ENCODE measurements at places on chromosomes 12 and 14.

DNA sequence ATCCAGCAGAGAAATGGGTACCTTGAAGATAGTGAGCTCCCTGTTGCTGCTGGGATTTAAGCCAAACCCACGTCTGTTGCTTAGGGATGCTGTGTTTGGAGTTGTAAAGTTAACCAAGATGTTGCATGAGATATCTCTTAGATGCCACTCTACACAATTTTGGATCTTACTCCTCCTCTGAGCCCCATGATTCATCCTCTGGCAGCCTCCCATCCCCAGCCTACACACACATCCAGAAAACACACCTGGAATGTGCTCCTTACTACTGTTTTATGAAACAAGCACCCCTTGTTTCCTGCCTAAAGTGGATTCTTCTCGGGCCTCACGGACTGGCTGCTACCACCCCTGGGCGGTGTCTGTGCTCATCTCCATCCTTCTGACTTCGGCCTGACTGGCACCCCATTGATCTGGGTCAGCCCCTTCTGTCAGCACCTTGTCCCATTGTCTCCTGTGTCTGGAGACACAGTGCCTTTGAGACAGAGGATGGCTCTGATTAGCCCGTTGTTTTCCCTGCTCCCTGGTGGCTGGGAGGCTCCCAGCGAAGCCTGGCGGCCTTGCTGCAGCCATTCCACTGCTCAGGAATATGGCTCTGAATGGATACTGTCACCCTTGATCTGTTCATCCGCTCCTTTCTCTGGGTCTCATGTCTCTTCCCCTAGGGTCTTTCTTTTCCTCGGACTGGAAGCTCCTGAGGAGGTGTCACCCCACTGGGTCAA is 24.3 kb downstream of the TSPAN9 start:
- no peak for DNase-seq

- no peak for DNase-seq
These were observed 13.4 kb downstream of the GMFB start for GRCh38 chr14:54475187-54475899.

- no peak for DNase-seq
These were observed 9.9 kb upstream of the SRSF9 start for GRCh38 chr12:120479458-120479857.

DNA sequence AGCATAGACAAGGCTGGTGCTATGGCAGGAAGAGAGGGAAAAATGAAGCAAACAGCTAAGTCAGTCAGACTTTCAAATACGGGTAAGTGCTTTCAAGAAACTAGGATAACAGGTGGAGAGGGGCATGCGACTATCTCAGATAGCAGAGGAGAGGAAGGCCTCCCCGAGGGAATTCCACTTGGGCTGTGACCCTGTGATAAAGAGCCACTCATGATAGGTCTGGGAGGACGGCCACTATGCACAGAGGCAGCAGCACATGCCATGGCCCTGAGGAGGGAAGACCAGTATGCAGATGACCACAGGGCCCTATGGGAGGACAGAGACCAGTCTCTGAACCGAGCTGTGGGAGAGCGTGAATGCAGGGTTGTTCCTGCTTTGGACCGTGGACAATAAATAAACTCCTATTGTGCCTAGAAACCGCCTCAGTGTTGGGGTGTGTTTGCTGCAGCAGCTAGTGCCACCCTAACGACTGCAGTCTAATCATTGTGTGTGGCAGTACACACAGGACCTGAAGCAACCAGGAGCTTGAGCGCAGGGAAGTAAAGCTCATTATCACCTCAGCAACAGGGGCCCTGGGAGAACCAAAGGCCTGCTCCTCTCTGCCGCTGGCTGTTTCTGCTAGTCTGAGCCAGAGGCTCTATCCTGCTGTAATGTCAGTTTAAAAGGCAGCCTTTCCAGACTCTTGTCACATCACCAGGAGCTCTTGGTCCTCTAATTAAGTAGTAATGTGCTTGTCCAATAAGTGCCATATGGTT is 119.1 kb downstream of the CACNA1C start:
- DNase-seq, result no peak

DNA sequence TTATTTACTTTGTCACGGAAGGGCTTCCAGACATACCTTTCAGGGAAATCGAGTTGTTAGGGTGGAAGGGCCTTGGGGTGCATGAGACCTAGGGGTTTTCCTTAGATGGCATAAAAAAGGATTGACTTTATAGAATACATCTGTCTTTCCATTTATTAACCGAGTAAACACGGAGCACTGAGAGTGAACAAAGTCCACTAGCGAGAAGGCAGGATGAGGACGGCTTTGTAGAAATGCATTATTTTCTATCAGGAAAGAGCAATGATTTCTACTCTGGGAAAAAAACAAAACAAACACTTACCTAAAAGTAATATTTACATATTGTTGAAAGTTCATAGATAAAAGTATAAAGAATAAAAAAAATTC is 91.8 kb downstream of the RCOR1 start:
- DNase-seq, result no peak

DNA sequence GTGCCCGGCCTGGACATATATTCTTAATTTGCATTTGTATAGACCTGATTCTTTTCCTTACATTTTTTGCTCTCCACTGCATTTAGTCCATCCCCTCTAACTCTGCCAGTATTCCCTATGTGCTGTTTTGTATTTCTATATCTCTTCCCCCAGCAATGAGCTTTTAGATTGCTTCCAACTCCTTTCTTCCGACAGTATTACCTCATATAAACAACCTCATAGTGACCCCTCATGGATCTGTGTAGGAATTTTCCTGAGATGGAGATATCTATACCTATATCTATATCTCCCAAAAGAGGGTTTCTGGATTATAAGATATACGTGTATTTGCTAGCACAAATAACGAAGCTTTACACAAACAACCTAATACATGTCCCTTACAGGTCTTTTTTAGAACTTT is 161.9 kb downstream of the CRADD start:
- DNase-seq, result no peak

DNA sequence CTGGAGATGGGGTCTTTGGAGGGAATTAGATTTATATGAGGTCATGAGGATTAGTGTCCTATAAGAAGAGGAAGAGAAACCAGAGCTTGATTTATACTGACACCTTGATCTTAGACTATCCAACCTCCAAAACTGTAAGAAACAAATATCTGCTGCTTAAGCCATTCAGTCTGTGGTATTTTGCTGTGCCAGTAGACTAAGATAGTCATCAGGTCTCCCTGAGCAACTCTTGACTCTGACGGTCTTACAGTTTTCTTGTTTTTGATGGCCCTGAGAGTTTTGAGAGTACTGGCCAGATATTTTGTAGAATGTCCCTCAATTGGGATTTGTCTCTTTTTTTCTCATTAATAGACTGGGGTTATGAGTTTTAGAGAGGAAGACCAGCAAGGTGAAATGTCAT is 51.7 kb downstream of the TSHR start:
- DNase-seq, result no peak

GRCh38 chr12:91261820-91262676 is 79.4 kb upstream of the DCN start:
- DNase-seq, result no peak

- no peak for DNase-seq
These were observed 454.8 kb downstream of the AEBP2 start for GRCh38 chr12:19894050-19894449.

- no peak for DNase-seq
These were observed 78.8 kb downstream of the SEC23A start for GRCh38 chr14:39023939-39024871.

DNA sequence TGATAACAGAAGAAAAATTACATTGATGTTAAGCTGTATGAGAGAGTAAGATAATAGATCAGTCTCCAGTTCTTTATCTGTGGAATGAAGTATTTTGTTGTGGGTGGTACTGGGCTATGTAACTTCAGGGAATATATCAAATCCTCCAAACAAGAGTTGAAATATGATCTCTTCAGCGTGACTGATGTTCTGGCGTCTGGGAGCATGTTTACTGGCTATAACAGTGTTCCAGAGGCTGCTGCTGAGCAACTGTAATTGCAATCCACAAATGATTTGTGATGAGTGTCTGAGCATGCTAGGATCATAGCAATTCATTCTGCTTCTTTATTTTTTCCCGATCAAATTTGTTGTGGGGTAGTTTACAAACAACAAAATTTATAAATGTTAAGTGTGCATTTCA is 18.6 kb upstream of the CCDC198 start:
- DNase-seq, result no peak

GRCh38 chr12:4045786-4046494 is 172.7 kb upstream of the PARP11 start:
- DNase-seq, result no peak

- DNase-seq, result no peak
These were observed 49.8 kb upstream of the CCDC63 start for GRCh38 chr12:110796952-110797351.

- no peak for DNase-seq
These were observed 184.8 kb upstream of the PDE3A start for GRCh38 chr12:20183563-20183962.

GRCh38 chr12:45833401-45833800 is 103.9 kb downstream of the ARID2 start:
- no peak for DNase-seq

- DNase-seq, result no peak
These were observed 21.2 kb downstream of the CAND1 start for GRCh38 chr12:67290378-67290777.

- DNase-seq, result no peak
These were observed 143.8 kb upstream of the ARID2 start for GRCh38 chr12:45585522-45586230.

DNA sequence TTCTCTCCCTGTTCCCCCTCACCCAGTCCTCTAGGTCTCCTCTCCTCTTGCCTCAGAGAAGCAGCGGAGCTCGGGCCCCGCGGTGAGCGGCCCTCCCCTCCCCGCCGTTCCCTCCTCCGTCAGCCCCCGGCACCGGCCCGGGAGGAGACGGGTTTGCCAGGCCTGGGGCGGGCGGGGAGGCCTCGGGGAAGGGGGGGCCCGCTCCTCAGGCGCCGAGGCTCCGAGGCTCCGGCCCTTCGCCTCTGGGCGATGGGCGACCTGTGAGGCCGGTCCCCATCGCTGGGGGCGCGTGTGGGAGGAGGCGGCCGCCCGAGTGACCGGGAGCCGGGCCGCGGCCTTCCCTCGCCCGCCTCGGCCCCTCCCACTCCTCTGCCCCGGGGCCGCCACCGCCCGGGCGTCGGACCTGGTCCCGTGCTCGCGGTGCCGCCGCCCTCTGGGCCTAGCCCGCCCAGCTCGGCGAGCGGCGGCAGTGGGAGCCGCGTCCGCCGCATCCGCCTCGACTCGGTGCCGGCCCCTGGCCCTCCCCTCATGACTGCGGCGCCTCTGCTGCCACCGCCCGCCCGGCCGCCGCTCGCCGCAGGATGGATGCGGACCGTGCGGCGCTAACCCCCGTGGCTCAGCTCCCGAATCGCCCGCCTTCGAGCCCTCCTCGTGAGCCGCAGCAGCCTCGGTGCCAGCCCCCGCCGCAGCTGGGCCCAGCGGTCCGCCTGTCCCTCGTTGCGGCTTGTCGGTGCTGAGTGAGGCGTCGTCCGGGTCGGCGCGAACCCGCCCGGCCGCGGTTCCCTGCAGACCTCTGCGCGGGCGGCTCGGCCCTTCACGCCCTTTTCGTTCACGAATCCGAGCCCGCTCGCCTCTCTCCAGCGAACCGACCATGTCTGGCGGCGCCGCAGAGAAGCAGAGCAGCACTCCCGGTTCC is 574 bp downstream of the WNK1 start:
- DNase-seq, result no peak

DNA sequence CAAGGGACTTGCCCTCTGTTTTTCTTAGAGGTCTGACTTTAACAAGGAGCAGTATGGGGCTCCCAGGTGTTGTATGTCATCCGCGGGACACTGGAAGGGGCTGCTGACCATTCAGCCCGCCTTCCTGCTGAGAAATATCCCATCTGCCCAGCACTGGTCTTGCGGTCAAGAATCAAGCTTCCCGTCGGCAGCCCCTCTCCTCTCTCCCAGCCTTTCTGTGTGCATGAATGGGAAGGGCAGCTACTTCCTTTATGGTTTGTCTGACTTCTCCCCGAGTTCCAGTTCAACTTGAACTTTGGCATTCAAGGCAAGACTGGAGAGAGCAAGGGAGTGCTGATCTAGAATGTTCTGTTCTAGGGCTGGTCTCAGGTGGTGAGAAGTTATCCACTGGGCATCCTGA is 51.5 kb downstream of the PSMA6 start:
- no peak for DNase-seq

DNA sequence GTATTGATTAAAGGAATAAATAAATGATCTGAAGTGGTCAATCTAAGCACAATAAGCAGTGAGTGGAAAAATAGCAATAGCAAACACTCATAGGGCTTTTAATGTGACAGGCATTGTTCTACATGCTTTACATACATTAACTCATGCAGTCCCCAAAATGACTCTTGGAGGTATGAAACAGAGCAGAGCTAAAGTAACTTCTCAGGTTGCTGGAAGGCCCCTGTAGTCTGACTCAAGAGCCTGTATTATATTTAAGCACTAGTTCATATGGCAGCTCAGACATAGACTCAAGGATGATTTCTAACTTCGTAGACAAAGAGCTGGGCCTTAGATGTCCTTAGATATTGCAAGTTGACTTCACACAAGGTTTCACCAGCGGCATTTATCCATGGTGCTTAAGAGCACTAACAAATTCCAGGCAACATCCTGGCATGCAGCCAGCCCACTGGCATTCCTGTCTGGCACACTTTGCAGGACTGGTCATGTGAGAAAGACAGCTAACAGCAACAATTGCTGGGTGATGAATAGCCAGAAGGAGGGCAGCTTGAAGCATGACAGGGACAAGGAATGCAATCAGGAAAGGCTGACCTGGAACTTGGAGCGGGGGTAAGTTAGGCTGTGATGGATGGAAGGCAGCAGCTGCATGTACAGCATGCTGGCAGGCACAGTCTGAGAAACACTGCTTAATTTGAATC is 22.9 kb upstream of the KTN1 start:
- DNase-seq, result no peak

DNA sequence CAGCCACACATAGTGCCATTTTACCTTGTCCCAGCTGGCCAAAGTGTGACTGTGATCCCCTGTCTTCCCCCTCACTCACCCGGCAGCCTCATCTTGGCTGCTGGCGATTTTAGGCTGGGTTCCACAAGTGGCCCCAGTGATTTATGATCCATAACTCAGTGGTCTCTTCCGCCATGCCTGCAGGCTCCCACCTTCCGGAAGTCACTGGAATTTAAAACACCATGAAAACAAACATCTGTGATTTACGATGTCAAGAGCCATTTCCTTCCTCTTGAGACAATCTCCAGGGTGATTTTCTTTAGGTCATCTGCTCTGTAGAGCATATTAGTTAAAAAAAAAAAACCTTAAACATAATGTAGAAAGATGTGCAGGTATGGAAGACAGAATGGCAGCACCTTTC is 282.3 kb downstream of the CACNA1C start:
- DNase-seq, result no peak

DNA sequence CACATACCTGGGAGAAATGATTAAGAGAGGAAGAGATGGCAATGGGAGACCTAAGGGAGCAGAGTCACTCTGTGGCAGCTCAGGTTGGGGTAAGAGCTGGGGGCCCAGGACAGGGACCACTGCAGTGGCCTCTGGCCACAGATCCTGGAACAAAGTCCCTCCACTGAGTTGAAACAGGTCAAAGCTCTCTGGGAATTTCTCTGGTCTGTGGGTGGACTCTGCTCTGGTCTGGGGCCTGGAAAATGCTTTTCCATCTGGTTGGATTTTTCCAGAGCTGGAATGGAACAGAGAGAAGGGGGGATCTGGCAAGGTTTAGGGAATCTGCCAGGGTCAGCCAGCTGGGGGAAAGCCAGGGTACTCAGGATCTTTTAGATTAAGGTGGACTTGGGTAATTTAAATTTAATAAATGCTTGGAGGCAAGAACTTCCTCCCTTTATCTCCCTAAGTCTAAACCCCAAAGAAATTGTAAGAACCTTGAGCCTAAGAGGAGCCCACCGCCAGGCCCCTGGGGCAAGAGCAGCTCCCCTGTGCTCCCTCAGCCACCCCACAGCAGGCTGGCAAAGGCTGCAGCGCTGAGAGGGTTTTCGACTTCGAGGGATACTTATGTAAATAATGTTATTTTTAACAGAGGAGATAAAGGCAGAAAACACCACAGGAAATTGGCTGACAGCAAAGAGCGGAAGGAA is 3.7 kb downstream of the HOXC10 start:
- no peak for DNase-seq
